ENCODE measurements at places on chromosomes 4 and X.

DNA sequence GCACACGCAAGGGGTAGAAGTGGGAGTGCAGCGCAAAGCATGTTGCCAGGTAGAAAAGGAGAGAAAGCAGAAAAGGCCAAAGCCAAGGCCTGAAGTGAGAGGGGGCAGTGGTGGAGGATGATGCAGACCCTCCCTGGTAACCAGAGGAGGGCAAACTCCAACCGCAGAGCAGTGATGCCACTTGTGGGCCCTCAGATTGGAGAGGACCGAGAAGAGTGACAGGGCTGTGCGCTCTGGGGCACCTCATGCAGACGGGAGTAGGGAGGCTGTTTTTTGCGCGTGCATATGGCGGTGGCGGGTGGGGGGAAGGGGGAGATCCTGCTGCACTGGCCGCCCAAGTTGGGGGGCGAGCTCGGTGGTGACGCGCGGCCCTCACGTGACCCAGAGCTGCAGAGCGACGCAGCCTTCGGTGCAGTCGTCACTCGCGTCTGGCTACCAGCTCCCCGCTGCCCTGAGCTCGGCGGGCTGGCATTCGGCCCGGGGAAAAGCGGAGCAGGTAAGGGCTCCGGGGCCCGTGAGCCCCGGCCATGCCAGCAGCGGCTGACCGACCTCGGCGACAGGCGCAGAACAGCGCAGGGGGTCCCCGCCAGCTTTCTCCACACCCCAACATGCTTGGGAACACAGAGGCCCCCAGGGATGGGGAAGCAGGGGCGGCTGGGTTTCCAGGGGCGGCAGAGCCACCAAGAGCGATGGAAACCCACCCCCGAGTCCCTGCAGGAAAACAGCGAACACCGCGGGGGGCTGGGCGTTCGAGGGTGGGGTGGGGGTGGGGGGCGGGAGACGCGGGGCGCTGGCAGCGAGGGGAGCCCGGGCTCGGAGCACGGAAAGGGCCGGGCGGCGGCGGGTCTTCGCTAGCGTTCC is at the start of gene BEX3:
Gene BEX3, plus strand, starts transcription at position 421 of the 861 bp plus-strand sequence. CDS start 984 bp downstream, outside the sequence.
- no peaks in the 10 kb centered on the region for H3K4me1 ChIP-seq
- peak within 1 kb of the TSS; percentile 58 for H3K27ac ChIP-seq
- no peaks in the 10 kb centered on the region for H3K36me3 ChIP-seq
- no peaks in the 10 kb centered on the region for H3K27me3 ChIP-seq

DNA sequence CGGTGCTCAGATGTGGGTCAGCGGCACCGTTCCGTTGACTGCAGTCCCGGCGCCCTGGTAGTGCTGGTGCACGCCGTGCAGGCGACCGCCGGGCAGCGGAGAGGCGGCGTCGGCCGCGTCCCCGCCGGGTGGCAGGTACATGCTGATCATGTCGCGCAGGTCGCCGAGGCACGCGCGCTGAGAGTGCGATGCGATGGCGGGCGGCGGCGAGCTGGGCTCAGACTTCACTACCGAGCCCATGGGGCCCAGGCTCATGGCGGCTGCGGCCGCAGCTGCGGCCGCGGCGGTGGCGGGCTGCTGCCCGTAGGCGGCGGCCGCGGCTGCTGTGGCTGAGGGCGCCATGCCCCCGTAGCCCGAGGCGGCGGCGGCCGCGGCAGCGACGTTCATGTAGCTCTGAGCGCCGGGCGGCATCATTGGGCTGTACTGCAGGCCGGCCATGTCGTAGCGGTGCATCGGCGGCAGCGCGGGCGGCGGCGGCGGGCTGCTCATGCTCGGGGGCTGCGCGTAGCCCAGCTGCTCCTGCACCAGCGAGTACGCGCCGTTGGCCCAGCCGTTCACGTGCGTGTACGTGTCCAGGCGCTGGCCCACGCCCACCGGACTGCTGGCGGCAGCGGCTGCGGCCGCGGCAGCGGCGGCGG is 1.0 kb downstream of the SOX3 start:
- H3K27ac ChIP-seq: no peak overlapping the region
- DNase-seq: peak; percentile 41
- H3K27me3 ChIP-seq: no peaks in the 10 kb centered on the region
- peaks cover 7% of the 10 kb centered on the region for H3K4me1 ChIP-seq
- no peaks in the 10 kb centered on the region for H3K36me3 ChIP-seq

DNA sequence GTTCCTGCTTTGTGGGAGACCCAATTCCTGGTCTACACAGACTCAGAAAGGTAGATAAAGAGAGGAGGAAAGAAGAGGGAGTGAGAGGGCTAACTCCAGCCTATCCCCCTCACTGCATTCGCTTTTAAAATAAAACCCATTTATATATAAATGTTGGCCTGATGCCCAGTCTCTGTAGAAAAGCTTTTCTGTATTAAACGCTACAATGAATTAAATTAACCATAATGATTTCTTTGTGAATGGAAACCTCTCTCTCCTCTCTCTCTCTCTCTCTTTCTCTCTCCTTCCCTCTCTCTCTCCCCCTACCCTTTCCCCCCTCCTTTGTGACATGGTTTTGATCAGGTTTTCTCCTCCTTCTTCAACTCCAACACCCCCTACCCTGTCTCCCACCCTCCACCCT is 34.8 kb downstream of the PJA1 start:
- DNase-seq: no peak
- H3K27ac ChIP-seq: no peak overlapping the region

- no peak for DNase-seq
- peaks cover 13% of the 10 kb centered on the region for H3K4me1 ChIP-seq
- H3K27me3 ChIP-seq: no peaks in the 10 kb centered on the region
- no peak overlapping the region for H3K27ac ChIP-seq
These were observed 190.3 kb downstream of the MAML3 start for GRCh38 chr4:139963708-139964107.

DNA sequence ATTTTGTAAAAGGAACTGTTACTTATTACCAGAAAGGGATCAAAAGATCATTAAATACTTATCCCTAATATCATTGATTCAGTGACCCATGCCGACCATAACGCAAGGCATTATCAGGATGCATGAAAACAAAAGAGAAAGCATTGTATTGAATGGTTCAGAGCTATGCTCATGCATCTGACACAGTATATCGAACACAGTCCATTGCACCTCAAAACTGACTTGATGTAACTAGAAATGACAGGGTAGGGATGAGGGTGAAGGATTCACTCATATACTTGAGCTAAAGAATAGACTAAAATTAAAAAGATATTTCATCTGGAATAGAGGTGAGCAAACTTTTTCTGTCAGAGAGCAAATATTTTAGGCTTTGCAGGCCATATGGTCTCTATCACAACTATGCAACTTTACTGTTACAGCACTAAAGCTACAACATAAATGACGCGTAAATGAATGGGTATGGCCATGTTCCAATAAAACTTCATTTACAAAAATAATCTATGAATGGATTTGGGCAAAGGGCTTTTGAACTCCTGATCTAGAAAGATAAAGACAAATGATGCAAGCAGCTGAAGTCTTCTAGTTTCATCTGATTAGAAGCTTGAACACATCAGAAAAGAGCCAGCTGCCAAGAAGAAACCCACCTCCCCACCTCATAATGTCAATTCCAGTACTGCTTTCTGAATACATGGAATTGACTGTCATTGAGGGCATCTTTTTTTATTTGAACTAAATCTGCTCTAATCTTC is 12.9 kb upstream of the SPP1 start:
- no peaks in the 10 kb centered on the region for H3K4me1 ChIP-seq
- no peak overlapping the region for H3K27ac ChIP-seq
- no peak overlapping the region for H3K4me3 ChIP-seq
- DNase-seq: no peak

DNA sequence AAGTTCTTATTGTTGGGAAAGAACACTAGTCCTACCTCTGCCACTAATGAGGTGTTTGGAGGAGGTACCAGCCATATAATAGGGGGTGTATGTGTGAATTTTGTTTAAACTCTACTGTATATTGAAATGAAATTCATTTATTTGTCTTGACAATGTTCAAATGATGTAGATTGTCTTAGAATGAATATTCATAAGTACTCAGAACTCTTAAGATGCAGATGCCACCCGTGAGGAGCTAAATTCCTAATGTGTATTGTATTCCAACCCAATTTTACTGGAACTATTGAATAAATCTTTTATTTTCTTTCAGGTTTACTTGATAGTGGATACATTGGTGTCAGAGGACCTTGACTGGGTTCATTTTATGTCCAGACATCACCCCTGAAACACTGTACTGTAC is 63.9 kb upstream of the RAB33B start:
- no peak overlapping the region for H3K4me3 ChIP-seq
- H3K27ac ChIP-seq: no peak overlapping the region
- H3K27me3 ChIP-seq: no peaks in the 10 kb centered on the region
- no peaks in the 10 kb centered on the region for H3K4me1 ChIP-seq
- peaks cover 15% of the 10 kb centered on the region for H3K36me3 ChIP-seq

- peak overlapping the region; percentile 73 for H3K4me3 ChIP-seq
- no peak for DNase-seq
- H3K27ac ChIP-seq: no peak overlapping the region
- H3K27me3 ChIP-seq: peaks cover 23% of the 10 kb centered on the region
- H3K4me1 ChIP-seq: peaks cover 32% of the 10 kb centered on the region
These were observed 634 bp downstream of the LRAT start for GRCh38 chr4:154744341-154744926.

- H3K4me3 ChIP-seq: no peak overlapping the region
- H3K27ac ChIP-seq: no peak overlapping the region
- H3K4me1 ChIP-seq: no peaks in the 10 kb centered on the region
- H3K27me3 ChIP-seq: no peaks in the 10 kb centered on the region
- DNase-seq: no peak
These were observed 73.7 kb upstream of the WDR44 start for GRCh38 chrX:118272242-118272641.

DNA sequence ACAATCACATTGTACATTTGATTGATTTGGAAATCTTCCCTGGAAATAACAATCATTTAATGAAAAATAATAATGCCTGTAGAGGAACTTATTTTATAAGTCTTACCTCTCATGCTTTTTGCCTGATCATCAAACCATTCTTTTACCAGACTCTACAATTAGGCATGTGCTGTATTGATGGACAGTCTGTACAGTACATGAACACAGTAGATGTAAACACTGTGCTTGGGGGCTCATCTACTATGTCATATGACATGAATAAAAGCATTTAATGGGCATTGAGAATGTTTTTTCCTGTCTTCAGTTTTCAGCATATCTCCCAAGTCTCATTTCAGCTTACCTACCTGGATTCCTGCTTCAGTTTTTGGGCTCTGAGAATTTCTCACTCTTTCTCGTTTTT is 1070.9 kb downstream of the STIM2 start:
- H3K27me3 ChIP-seq: no peaks in the 10 kb centered on the region
- H3K36me3 ChIP-seq: no peaks in the 10 kb centered on the region
- no peaks in the 10 kb centered on the region for H3K4me1 ChIP-seq
- no peak for DNase-seq

- DNase-seq: peak; percentile 60
- no peaks in the 10 kb centered on the region for H3K27me3 ChIP-seq
- H3K4me3 ChIP-seq: no peak overlapping the region
- H3K4me1 ChIP-seq: peaks cover 45% of the 10 kb centered on the region
These were observed 32.3 kb downstream of the AFF1 start for GRCh38 chr4:86967073-86967472.

GRCh38 chrX:1417921-1418771 is 26.2 kb upstream of the SLC25A6 start:
- no peaks in the 10 kb centered on the region for H3K27me3 ChIP-seq
- H3K27ac ChIP-seq: no peak overlapping the region
- H3K4me1 ChIP-seq: no peaks in the 10 kb centered on the region
- H3K36me3 ChIP-seq: peaks cover 13% of the 10 kb centered on the region
- no peak overlapping the region for H3K4me3 ChIP-seq
- DNase-seq: no peak

- no peak overlapping the region for H3K27ac ChIP-seq
- H3K4me3 ChIP-seq: no peak overlapping the region
- H3K36me3 ChIP-seq: no peaks in the 10 kb centered on the region
- DNase-seq: no peak
- H3K27me3 ChIP-seq: no peaks in the 10 kb centered on the region
- H3K4me1 ChIP-seq: no peaks in the 10 kb centered on the region
These were observed 262.8 kb downstream of the DKK2 start for GRCh38 chr4:106773076-106773905.

DNA sequence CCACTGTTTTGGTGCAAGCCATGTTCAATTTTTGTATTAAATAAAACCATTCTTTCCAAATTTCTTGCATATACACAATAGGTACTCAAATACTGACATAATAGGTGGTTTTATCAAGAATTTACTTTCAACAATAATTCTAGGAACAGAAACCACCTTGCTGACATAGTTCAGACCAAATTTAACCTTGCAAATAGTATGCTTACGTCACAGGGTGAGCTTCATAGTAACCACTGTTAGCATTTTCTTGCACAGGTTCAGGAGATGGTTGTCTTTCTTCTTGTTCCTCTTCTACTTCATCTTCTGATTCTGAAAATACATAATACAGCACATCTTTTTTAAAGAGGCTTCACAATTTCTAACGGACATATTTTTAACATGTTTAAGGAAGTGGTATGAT is 17.6 kb downstream of the G3BP2 start:
- no peak for DNase-seq
- no peak overlapping the region for H3K27ac ChIP-seq
- no peak overlapping the region for H3K4me3 ChIP-seq
- no peaks in the 10 kb centered on the region for H3K4me1 ChIP-seq
- peaks cover 80% of the 10 kb centered on the region for H3K36me3 ChIP-seq

DNA sequence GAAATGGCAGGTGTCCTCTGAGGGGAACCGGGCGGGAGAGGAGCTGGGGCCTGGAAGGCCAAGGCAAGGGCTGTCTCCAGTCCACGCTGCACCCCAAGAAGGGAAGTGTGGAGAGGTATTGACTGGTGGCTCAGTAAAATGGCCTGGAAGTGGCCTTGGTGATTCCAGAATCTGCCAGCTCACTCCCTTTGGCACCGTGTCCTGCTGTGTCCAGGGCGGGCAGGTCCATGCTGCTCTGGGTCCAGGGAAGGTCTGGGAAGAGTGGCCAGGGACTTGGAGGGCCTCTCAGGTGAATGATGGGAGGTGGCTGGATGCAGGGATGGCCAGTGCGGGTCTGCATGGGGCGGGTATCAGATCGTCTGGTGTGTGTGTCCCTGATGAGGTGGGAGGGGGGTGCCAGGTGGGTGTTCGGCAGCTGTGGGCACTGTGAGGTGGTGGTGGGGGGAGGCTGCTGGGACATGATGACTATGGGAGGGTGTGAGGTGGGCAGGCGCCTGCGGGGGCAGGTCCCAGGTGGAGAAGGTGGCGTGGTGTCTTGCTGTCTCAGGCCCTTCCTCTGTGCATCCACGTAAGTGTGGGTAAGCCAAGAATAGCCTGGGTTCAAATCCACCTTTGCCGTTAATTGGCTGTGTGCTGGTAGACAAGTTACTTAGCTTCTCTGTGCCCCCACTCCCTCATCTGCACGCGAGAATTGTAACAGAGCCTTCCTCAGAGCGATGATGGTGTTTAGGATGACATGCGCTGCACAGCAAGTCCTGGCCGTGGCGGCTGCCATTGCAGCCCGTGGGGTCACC is 17.7 kb downstream of the RGS12 start:
- H3K27ac ChIP-seq: no peak overlapping the region
- no peak for DNase-seq
- no peaks in the 10 kb centered on the region for H3K36me3 ChIP-seq
- H3K4me3 ChIP-seq: no peak overlapping the region

GRCh38 chrX:154379569-154379951 is 465 bp downstream of the EMD start:
- H3K36me3 ChIP-seq: peaks cover 2% of the 10 kb centered on the region
- peaks cover 16% of the 10 kb centered on the region for H3K4me1 ChIP-seq
- no peak for DNase-seq
- H3K4me3 ChIP-seq: peak overlapping the region; percentile 74
- peak overlapping the region; percentile 93 for H3K27ac ChIP-seq
- H3K27me3 ChIP-seq: no peaks in the 10 kb centered on the region

All from common myeloid progenitor, CD34-positive (primary cell).